ENCODE measurements at places on chromosomes 1 and 21.

GRCh38 chr1:203934027-203934426, 72.6 kb downstream of the SNRPE start:
- DNase-seq, result no peak

- DNase-seq, result peak; percentile 24
Measured at GRCh38 chr1:88998716-88999115, 6.3 kb upstream of the KYAT3 start.

GRCh38 chr1:24248859-24249258, 61.8 kb upstream of the IFNLR1 start:
- DNase-seq, result no peak

DNA sequence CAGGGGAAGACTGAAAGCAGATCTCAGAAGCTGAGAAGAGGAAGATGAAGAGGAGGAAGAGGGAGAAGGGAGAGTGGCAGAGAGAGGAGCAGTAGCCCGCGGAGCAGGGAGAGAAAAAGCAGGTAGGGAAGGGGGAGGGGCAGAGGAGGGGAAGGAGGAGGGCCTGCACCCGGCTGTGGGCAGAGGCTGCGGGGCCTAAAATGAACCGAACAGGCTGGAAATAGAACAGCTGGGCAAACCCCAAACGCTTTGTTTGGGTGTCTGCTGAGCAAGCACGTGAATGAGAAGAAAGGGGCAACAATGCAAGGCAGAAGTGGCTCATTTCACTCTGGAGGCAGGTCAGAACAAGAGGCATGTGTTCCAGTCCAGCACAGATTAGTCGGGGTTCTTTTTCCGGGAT, 33.5 kb downstream of the KCNC4 start:
- no peak for DNase-seq

GRCh38 chr1:224435318-224435763, 744 bp upstream of the WDR26 start:
- no peak for DNase-seq

GRCh38 chr21:31268090-31268489, 76.0 kb downstream of the TIAM1 start:
- no peak for DNase-seq

- no peak for DNase-seq
Measured at GRCh38 chr1:152884085-152884484, 6.0 kb downstream of the SMCP start.

- no peak for DNase-seq
Measured at GRCh38 chr1:59521456-59521855, 224.6 kb downstream of the FGGY start.

DNA sequence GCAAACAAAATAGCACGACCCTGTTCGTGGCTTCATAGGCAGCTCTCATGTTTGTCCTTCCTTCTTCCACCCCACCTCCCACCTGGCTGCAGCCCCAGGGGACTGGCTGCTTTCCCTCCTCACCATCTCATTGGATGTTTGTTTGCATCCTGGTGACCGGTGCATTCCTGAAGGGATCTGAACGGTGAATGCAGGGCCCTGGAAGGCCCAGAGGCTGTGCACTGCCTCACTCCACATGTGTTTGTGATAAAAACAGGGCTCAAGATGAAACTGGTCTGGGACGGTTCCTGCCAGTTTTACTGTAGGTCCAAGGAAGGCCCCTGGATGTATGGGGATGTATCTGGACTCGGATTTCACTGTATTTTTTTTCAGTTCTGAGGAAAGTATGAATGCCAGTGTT, 42.8 kb downstream of the CNN3 start:
- no peak for DNase-seq

DNA sequence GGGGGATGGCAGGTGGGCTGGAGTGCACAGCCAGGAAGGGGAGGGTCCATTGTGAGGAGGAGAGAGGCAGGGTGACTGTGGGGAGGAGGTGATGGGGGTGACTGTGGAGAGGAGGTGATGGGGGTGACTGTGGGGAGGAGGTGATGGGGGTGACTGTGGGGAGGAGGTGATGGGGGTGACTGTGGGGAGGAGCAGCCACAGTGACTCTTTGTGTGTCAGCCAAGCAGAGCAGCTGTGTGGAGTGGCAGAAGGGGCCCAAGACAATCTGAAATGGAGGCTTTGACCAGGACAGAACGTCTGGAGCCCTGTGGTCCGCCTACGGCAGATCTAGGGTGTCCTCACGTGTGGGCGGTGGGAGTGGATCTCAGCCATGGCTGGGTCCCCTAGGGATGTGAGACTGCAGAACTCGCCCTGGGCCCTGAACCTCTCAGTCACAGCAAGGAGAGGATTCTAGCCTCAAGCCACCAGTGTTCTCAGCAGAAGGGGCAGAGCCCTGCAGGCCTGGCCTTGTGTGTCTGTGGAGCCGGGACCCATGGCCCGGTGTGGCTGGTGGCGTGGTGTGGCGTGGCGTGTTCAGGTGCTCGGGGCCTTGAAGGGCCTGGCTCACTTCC, 81.5 kb downstream of the OBSCN start:
- no peak for DNase-seq

- DNase-seq, result no peak
Measured at GRCh38 chr1:184682956-184683355, 71.7 kb downstream of the EDEM3 start.
